ENCODE measurements at places on chromosomes 12 and 14.

- no peak for DNase-seq
These were observed 46.0 kb downstream of the TSHR start for GRCh38 chr14:81001447-81001846.

DNA sequence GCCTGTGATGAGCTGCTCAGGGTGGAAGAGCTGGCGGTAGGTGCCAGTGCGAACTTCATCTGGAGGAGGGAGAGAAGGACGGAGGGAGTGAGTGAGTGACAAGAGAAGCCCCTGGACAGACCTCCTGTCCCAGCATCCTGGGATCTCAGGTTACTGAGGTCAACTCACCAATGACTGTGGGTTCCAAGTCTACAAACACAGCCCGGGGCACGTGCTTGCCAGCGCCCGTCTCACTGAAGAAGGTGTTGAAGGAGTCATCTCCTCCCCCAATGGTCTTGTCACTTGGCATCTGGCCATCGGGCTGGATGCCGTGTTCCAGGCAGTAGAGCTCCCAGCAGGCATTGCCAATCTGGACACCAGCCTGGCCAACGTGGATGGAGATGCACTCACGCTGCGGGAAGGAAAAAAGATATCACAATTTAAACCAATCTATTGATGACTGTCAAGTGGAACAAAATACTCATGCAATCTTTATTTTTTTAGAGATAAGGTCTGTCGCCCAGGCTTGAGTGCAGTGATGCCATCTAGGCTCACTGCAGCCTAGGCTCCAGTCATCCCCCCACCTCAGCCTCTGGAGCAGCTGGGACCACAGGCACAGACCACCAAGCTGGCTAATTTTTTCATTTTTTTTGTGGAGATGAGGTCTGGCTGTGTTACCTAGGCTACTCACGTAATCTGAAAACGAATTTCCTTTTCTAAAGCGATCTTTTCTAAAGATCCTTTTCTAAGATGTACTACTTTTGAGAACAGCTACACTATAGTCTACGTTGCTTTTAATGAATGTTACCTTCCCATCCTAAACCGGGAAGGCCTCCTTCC, 1.7 kb downstream of the TUBA1B start:
- DNase-seq = no peak

DNA sequence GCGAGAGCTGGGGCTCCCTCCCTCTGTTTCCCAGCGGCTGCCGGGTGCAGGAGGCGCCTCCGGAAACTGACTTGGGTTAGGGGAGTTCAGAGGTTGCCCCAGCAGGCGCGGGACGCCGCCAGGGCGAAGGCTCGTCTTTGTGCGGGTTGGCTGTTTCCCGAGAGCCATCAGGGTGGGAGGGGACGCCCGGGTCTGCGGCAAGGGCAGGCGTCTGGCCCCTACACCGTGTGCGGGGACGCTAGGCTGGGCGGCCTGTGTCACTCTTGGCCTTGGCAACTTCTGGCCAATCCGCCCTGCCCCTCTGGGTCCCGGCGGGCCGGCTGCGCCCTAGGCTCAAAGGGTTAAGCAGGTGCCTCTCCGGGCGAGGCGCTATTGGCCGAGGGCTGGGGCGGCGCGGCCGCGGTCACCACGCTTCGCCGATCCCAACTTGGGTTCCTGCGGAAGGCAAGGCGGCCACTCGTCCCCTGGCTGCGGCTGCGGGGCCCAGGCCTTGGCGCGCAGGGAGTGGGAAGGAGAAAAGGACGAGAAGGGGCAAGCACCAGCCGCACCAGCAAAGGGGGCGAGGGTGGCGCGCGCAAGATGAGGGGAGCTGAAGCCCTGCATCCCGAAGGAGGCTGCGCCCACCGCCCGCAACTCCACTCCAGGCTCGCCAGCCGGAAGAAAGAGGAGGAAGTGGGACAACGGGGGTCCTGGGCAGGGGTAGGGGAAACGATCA, 5.6 kb upstream of the NPAS3 start:
- DNase-seq = no peak

DNA sequence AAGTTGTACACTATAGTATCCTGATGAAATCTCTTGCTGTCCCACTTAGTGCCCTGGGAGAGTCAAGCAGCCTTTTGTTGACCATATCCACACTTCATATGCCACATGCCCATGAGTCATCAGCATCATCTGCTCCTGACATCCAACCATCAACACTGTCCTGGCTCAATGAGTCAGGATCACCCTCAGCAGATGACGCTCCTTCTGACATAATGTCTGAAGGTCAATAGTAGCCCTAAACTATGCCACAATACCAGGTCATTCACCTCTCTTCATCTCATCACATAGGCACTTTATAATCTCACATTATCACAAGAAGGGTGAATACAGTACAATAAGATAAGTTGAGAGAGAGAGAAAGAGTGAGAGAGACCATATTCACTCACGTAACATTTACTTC, 369.0 kb upstream of the FAR2 start:
- DNase-seq = no peak

DNA sequence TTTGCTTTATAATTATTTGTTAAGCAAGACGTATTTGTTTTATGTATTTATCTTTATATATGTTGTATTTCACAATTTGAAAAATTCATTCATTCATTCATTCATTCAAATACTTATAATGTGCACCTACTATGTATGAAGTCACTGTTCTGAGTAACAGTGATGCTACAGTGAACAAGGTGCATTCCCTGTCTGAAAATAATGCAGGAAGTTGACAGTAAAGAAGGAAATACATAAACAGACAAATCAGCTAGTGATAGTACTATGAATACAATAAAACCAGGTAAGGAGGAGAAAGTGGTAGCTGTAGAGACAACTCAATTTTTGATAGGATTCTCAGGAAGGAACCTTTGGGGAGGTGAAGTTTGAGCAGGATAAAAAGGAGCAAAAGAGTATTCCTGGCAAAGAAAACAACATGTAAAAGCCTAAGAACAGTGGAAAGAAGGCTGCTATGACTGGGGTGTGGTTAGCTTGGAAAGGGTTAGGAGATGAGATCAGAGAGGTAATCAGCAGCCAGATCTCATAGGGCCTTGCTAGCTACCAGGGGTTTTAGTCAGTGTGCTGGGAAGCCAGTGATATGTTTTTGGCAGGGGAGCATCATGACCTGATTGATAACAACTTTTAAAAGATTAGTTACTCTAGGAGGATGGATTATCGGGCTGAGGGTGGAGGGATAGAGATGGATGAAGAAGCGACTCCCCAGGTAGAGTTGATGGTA, 17.4 kb downstream of the BICDL1 start:
- no peak for DNase-seq

Data from activated gamma-delta T cell treated with anti-CD3 and anti-CD28 coated beads, Interleukin-2, amount 50 U/mL, for 16 hours (primary cell).